ENCODE measurements at places on chromosomes 3 and 15.
A peak's percentile ranks its signal among the peaks of the same experiment; 100 is the strongest.

GRCh38 chr3:69085168-69085832 lies 563 bp downstream of the ARL6IP5 start:
- DNase-seq, result no peak

DNA sequence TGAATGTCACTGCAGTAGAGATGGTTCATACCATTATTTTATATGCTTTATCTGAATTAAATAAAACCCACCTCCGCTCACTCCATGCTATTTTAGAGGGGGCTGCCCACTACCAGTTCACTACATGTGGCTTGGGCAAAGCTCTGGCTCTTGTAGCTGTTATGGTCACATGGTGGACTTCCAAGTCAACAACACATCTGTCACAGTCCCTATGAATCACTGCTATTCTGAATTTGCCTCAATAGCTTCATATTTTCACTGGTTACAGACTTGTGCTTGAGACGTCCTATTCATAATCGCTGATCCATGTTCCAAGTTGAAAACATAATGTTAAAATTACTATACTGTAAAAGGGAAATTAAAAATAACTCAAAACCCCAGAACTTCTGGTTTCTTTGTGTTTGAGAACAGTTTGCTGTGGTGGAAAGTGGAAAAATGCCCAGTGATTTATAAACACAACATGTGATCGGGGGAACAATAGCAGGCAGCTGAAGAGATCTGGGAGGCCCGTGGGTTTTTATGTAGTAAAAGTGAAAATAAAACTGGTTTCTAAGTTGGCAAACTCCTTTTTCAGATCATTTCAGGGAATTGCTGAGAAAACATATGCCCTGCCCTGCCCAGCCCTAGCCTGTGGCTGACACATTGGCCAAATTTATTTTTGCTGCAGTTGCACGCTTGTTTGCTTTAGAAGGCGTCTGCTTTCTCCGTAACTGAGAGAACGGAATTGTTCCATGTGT lies 128.8 kb upstream of the PRR23C start:
- no peak for DNase-seq

DNA sequence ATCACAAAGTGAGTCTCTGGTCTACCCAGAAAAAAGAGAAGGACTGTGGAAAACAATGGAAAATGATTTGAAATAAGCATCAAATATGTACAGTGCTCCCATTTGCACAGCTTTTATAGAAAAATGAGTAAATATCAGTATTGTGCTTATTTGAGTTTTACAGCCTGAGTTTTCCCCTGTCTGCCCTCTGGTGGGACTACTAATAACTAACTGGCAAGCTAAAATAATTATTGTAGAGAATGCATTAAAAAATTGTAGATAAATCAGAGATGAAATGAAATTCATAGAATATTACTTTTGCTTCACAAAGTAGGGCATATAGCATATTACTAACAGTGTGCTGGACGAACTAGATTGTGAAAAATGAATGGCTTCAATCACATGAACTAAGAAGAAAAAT lies 287.1 kb downstream of the NAALADL2 start:
- no peak for DNase-seq

- no peak for DNase-seq
Observed at GRCh38 chr15:89646416-89647141, 8.7 kb downstream of the KIF7 start.

DNA sequence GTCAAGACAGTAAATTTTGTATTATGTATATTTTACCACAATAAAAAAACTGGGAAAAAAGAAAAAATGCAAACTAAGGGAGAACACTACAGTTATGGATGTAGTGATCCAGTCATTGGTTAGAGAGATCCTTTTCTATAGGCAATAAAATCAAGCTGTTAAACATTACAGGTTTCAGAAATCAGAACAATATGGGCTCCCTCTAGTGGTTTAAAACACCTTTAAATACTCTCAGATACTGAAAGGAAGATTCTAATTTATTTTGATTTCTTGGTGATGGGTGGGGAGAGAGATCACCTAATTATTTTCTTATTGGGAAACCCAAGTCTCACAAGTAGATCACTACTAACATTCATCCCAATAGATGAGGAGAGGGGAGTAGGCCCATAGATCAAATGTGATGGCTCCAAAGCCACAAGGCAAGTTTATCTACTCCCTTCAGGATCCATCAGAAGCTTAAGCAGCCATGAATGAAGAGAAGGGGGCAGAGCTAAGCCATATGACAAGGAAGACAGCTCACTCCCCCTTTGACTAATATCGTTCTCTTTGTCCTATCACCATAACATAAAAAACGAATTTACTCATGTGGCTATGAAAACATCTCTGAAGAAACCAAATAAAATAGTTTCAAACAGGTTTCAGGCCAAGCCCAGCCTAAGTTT lies 118.6 kb downstream of the ANO10 start:
- peak; percentile 14 for DNase-seq

GRCh38 chr15:51288143-51289065 lies 50.0 kb downstream of the CYP19A1 start:
- no peak for DNase-seq

DNA sequence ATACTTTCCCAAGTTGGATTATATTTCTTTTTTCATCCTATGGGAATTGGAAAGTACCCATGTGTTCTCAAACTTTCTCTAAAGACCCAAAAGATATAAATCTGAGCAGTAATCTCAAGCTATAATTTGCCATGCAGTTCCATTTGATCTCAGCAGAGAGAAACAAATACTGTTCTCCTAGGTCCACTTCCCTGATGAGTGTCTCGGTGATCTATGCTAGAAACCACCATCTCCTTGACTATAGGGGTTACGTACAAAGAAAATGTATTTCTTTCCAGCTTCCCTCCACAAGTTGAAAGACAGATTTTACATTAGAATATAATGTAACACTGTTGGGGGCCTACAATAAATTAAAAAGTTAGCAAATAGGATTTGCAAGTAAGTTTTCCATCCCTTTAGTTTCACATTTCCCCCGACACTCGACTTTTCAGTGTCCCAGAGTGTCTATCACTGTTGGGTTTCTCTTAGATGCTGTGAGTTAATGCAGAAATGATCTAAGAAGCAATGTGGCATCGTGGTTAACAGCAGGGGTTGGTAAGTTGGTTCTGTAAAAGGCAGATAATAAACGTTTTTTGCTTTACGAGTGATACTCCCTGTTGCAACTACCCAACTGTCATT lies 465.1 kb upstream of the CFAP20DC start:
- DNase-seq, result no peak

GRCh38 chr3:14463330-14464140 lies 61.1 kb downstream of the SLC6A6 start:
- no peak for DNase-seq

GRCh38 chr3:17075907-17076306 lies 191.2 kb downstream of the PLCL2 start:
- no peak for DNase-seq

DNA sequence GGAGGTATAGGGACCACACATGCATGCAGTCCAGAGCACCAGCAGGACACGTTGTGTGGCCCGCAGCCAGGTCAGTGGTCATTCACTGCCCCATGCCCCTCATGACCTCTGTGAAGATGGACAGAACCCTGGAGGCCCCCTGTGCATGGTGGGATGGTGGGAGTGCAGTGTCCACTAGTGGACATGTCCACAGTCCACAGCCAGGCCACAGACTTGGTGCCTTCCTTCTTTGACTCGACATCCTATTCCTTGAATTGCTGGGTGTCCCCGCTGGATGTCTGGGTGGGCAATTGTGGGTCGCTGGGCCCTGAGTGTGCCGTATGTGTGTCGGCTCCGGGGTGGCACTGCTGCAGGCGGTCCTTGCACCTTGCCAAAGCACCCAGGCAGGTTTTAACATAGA lies 35.7 kb downstream of the KLF15 start:
- DNase-seq, result no peak

DNA sequence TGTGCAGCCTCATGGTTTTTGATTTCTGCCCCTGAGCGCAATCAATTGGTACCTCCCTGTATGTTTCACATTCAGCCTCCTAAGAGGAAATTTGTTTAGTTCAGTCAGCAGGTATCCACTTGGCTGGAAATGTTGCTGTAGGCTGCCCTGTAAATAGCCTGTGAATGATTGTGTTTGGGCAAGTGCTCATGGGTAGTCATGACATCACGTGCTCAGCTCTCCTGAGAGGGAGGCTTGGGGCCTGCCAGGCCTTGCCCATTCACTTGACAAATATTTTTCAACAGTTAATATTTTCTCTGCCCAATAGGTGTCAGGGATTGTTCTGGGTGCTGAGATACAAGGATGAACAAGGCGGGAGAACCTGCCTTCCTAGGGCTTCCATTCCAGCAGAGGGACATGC lies 13.3 kb downstream of the HRH1 start:
- DNase-seq, result no peak

DNA sequence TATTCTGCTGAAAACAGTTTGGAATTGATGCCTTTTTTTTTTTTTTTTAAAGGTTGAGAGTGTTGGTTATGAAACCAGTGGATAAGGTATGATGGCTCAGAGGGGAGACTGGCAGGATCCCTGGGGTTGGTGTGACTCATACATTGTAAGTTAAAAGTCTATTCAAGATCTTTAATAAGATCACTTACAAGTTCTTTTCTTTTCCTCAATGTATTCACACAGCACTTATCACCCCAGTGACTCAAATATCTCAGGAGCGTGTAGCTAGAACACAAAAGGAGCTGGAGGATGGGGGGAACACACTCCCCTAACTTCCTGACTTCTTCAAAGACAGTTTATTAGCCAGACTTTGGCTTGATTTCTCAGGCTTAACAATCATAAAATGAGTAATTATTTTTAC lies 285.3 kb downstream of the SV2B start:
- no peak for DNase-seq

GRCh38 chr15:63942486-63943365 lies 103.6 kb downstream of the DAPK2 start:
- DNase-seq, result no peak
